ENCODE measurements at places on chromosomes 4 and X.

- DNase-seq: no peak
These were observed 15.3 kb upstream of the HPGD start for GRCh38 chr4:174537634-174538033.

GRCh38 chr4:160709026-160709425 is 1454.8 kb downstream of the FSTL5 start:
- no peak for DNase-seq

DNA sequence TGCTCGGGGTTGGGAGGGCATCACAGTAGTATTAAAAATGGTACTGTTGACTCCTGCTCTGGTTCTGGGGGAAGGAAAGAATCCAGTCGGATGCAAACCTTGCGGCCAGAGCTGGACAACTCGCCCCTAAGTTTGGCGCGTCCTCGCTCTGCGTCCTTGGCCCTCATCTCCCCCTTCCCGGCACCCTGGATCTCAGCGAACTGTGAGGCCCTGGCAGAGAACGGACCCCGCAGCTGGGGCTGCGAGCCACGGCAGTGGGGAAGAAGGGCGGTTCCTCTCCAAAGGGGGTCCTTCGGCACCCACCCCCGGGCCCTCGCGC is 14.0 kb downstream of the ARHGEF6 start:
- DNase-seq: no peak

DNA sequence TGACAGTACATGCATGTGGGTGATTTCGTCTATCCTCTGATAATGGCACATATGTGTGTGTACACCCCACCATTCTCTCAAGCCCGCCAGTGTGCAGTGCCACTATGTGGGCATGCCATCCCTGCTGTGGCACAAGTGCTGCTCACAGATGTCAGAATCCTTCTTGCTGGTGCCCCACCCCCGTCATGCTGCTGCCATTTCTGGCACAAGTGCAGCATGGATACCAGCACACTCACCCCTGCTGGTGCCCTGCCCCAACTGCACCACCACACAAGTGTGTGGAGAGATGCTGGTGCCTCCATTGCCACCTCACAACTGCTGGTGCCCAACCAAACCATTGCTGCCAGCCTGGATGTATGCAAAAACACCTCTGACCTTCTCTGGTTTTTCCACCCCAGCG is 1133.8 kb downstream of the TECRL start:
- no peak for DNase-seq

DNA sequence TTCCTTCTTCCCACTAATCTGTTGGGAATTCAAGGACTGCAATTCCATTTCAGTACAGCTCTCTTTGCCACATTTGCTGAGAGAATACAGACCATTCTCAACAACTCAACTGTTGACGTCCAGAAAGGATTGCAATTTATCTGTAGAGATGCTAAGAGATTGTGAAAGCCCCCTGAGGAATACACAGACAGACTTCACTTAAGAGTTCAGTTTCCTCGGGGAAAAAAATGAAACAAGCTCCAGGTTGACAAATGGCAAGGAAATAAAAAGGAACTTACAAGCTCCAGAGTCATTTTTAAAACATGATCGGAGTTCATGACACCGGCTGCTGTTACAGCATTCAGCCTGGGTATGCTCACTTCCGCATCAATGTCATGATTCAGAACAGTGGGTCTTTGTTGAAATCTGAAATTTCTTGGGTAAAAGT is 13.8 kb downstream of the TLR10 start:
- DNase-seq: no peak

- no peak for DNase-seq
These were observed 40.0 kb upstream of the CTAG2 start for GRCh38 chrX:154693394-154693793.

DNA sequence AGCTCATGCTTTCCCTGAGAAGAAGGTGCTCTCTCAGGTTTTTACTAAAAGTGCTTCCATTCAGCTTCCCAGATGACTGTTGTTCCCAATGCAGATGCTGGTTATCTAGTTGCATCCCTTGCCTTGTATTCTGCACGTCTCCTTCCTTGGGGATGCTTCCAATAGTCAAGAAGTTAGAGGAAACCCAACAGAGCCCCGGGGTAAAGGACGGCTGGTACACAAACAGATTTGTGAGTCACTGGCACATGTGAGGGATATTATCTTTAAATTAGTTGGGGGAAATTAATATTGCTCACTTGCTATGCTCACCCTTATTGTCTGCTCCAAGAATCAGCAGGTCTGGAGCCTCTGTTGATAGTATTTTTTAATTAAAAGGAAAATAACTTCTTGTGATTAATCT is 465.2 kb upstream of the BOD1L1 start:
- no peak for DNase-seq

GRCh38 chr4:780716-781492 is 45.0 kb downstream of the CPLX1 start:
- DNase-seq: no peak

- peak; percentile 8 for DNase-seq
These were observed 78.1 kb downstream of the SRPX start for GRCh38 chrX:38142610-38143009.

GRCh38 chr4:83724485-83725335 is 188.8 kb downstream of the GPAT3 start:
- no peak for DNase-seq

Data from AG08396 (cell line).